8988T (cell line): ENCODE measurements at places on chromosomes 13 and 19.
A peak's percentile ranks its signal among the peaks of the same experiment; 100 is the strongest.

DNA sequence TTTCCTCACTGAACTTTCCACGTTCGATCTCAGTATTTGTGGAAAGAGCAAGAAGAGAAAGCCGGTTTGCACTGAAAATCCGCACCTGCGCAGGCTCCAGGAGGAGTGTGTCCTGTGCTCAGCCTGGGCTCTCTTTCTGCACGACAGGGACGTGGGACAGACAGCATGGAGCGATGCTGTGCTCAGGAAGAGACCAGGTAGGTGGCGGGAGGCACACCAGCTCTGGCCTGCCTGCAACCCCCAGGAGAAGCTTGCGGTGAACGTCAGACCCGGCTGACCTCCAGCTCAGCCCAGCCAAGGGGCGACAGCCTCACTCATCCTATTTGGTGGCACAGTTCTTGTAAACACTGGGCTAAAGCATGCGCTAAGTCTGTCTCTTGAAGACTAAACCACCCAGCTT is 35.9 kb downstream of the NAXD start:
- no peak for DNase-seq

DNA sequence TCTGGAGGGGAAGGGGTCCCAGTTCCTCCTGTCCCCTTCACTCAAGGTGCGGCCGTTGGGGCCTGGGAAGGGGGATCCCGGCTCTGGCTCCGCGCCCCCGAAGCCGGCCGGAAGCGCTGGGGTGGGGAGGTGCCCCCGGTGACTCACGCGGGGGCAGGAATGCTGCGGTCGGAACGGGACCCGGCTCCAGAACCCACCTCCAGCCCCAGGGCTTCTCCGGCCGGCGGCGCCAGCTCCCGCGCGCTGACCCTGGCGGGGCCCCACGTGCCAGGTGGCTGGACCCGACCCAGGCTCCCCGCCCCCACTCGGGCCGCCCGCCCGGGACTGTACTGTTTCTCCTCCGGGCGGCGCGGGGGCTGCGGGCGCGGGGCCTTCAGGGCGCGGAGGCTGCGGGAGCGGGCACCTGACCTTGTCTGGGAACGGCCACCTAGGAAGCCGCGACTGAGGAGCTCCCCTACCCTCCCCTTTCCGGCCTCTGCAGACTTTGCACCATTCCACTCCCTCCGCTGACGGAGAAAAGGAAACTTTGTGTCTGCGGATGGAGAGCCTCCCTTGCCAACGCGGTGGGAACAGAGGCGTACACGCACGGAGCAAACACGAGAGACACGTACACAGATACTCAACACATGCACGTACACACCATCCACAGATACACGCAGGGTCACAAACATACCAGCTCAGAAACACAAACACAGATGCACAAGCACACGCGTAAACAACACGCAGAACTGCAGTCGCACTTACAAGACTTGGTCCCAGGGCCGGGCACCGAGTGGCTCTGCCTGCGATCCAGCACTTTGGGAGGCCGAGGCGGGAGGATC is 7.2 kb downstream of the AXL start:
- DNase-seq, result no peak

- DNase-seq, result no peak
Observed at GRCh38 chr19:29612801-29613595, 6.9 kb downstream of the POP4 start.

DNA sequence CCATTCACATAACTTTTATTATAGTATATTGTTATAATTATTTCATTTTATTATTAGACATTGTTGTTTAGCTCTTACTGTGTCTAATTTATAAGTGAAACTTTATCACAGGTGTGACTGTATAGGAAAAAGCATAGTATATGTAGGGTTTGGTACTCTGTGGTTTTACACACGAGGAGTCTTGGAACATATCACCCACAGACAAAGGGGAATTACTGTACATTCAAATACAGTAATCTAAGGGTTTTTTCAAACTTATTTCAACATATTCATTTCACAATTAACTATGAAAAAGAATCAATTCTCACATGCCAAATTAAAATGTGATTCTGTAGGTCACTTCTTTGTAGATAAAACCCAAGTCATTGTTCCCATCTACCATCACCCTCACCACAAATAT is 46.0 kb downstream of the RBM26 start:
- no peak for DNase-seq

GRCh38 chr13:32537580-32538142 is 934 bp downstream of the N4BP2L2 start:
- no peak for DNase-seq

DNA sequence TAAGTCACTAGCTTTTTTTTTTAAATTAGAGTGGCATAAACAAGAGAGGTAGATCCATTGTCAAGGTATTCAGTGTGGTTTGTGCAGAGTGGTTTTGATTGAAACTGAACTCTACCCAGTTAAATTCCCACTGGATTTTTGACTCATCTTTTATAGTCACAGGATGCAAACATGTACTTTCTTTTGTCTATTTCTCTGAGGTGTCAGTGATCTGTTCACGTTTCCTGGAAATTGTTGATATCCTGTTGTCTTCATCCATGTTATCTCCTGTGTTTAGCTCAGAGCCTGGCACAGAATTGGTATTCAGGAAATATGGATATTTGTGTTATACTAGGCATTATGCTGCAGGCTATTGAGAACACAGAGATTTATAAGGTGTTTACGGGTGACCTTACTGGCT is 119.7 kb downstream of the PCCA start:
- no peak for DNase-seq

DNA sequence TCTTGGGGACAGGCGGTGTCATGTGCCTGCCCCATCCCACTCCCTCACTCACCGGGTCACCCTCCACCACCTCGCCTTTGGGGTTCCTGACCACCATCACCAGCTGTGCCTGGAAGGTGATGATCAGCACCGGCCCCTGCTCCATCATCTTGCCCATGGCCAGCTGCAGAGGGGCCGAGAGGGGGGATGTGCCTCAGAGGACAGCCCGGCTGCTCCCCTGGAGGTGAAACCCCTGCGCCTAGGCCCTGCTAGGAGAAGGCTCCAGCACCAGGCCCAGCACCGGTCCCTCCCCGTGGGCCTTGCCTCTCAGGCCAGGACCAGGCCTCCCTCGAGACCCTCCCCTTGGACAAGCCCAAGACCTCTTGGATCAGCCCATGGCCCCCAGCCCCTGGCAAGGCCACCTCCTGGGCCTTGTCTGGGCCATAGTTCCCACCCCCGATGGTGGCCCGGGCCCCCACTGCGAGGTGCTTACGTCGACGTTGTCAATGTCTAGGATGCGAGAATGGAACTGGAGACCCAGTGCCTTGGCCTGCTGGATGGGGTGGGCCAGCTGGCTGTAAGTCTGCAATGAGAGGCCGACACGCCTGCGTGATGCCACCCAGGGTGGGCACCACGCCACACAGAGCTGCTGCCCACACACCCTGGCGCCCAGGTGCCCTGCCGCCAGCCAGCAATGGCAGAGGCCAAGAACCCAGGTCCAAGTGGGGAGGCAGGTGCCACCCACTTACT is 1.8 kb upstream of the CTXN1 start:
- peak; percentile 25 for DNase-seq

GRCh38 chr13:82800391-82800790 is 1081.9 kb downstream of the SLITRK1 start:
- no peak for DNase-seq

GRCh38 chr19:47315125-47315821 is 5.6 kb downstream of the C5AR1 start:
- DNase-seq, result peak; percentile 44

DNA sequence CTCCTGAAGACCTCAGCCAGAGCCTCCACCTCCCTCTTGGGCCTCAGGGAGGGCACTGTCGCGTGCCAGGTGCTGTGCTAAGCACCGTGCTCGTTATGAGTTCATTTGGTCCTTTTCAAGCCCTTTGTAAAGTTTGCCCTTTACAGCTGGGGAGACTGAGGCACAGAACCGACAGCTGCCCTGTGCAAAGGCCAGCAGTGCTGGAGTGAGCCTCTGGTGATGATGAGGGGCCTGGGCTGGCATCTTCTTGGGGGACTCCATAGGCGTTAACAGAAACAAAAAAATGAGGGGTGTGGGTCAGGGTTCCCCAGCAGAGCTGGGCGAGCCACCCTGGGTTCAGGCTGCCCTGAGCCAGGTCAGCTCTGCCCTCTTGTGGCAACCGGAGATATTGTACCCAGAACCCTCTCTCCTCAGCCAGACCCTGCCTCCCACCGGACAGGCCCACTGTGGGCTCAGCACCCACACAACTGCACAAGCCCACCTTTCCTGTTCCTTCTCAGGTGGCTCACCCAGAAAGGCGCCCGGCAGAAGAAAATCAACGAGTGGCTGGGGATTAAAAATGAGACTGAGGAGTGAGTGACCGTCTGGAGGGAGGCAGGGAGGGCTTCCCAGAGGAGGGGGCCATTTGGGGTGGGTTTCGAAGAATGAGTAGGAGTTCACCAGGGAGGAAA is 5.5 kb upstream of the IFI30 start:
- peak; percentile 100 for DNase-seq

- DNase-seq, result no peak
Observed at GRCh38 chr13:35984776-35985453, 146.3 kb downstream of the DCLK1 start.

DNA sequence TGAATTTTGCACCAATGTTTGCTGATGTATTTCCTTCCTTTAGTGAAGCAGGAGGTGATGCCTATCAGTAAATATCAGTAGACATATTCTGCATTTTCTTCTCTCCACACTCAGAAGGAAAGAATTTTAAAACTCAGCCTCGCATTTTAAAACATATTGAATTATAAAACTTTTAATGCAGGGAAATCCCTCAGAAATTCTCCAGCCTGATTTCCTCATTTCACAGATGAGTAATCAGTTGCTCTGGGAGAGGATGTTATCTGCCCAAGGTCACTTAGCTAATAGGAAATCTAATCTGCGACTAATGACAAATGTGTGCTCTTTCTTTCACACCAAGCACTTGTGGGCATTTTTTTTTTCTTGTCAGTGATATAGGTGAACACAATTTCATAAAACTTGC is 320.6 kb downstream of the ITGBL1 start:
- DNase-seq, result no peak

GRCh38 chr13:87344176-87344575 is 327.0 kb upstream of the SLITRK5 start:
- no peak for DNase-seq

DNA sequence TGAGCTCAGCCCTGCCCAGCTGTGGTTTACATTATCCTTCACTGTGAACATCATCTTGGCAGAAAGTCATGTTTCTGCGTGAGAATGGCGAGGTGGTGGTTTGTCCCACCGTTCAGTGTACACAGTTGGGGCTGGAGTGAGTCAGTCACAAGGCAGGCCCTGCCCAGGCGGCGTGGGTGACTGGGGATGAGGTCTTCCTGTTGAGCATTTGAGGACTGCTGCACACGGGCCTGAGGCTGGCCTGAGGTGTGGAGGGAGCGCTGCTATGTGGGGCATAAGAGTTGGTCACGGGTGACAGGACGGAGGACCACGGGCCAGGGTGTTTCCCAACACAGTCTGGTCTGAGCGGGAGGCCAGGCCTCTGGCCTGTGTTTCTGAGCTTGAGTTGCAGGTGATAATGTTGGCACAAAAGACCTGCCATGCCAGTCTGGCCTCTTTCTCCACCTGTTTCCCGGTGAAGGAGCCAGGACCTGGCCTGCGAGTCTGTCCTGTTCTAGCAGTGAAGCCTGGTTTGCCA is 13.4 kb upstream of the C19orf33 start:
- DNase-seq, result no peak

DNA sequence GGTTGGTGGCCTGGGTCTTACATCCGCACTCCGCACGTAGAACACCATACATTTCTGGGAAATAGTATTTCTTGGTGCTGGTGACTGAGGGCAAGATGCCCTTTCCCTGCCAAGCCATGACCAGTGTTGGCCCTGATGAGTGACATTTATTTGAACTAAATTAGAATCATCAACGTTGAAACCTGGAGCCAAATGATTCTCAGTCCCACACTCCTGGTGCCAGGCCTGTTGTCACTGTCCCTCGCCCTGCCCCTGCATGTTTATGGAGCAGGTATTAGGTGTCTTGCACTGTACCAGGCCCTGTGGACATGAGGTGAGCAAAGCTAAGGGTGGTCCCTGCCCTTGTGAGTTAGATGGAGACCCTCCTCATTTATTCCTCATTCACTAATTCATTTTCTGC is 5.8 kb downstream of the CHST8 start:
- no peak for DNase-seq

DNA sequence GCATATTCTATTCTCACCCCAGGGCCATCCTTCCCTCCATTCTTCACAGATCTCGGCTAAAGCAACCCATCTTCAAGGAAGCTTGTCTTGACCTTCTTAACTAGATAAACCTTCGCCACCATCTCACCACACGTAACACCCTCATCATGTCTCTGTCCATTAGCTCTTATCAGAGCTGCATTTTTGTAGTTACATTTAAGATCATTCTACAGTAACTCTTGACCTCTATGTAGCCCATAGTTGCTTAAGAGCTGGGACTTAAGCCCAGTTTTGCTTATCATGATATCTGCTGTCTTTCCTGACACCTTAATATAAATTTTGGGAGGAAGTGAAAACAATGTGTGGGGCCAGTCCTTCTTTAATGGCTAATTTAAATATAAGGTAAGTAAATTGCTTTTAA is 345.1 kb downstream of the MTUS2 start:
- no peak for DNase-seq

DNA sequence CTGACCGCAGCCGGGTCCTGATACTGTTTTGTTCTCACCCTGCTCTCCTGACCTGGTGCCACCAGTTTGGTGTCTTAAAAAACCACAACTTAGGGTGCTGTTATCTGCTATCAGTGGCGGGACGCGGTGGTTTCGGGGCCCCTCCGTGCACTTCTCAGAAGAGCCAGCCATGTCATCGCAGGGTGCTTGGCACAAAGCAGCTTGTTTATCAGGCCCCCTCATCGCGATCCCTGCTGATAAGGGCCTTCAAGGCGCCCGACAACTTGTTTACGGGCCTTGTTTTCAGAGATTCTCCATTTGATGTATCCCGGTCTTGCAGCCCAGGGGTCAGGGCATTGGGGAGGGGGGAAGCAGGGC is 58.1 kb upstream of the KLF2 start:
- no peak for DNase-seq

- peak; percentile 83 for DNase-seq
Observed at GRCh38 chr13:30132623-30133553, 174.5 kb downstream of the KATNAL1 start.

DNA sequence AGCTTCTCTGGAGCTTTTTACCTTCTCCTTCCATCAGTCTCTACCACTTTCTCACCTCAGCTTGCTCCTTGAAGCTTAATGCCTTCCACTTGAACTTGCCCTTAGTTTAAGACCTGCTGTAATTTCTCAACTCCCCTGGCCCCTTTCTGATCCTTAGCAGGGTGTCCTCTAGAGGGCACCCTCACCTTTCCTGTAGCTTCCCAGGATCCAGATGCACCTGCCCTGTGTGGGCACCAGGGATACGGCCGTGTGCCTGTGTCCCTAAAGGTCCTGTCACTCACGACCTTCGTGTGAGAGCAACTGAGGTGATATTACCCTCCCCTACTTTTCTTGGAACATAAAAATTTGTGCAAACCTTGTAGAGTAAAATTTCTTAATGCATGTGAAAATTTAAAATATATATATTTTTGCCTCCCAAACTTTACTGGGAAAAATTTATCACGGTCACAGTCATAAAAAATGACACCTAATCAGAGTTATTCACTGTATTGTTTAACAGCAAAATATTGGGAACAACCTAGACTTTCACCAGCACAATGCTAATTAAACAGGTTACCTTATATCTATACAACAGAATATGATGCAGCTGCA is 46.4 kb downstream of the PSG3 start:
- peak; percentile 48 for DNase-seq

GRCh38 chr19:55633861-55634260 is 6.9 kb upstream of the ZNF580 start:
- no peak for DNase-seq

- DNase-seq, result no peak
Observed at GRCh38 chr13:48827709-48828108, 148.0 kb upstream of the FNDC3A start.

GRCh38 chr13:25391932-25392331 is 20.2 kb downstream of the ATP8A2 start:
- DNase-seq, result no peak
